ENCODE measurements at places on chromosomes 11 and 22.

GRCh38 chr22:42856179-42856864 is 751 bp downstream of the ARFGAP3 start:
- H3K27me3 ChIP-seq: no peaks in the 10 kb centered on the region
- peaks cover 21% of the 10 kb centered on the region for H3K4me1 ChIP-seq
- H3K36me3 ChIP-seq: no peaks in the 10 kb centered on the region
- H3K4me3 ChIP-seq: peak overlapping the region; percentile 68
- DNase-seq: peak; percentile 44

GRCh38 chr11:112267188-112267591 is 6.5 kb upstream of the PLET1 start:
- no peak overlapping the region for H3K27ac ChIP-seq
- H3K4me3 ChIP-seq: no peak overlapping the region
- H3K36me3 ChIP-seq: no peaks in the 10 kb centered on the region

- DNase-seq: no peak
- H3K4me3 ChIP-seq: no peak overlapping the region
- peaks cover 38% of the 10 kb centered on the region for H3K4me1 ChIP-seq
- H3K36me3 ChIP-seq: no peaks in the 10 kb centered on the region
Observed at GRCh38 chr22:44357296-44357965, 44.7 kb upstream of the SHISAL1 start.

GRCh38 chr11:64304032-64304315 is 1.4 kb upstream of the ESRRA start:
- H3K36me3 ChIP-seq: no peaks in the 10 kb centered on the region
- peaks cover 23% of the 10 kb centered on the region for H3K4me1 ChIP-seq
- H3K27me3 ChIP-seq: no peaks in the 10 kb centered on the region
- peak overlapping the region; percentile 86 for H3K27ac ChIP-seq
- peak overlapping the region; percentile 73 for H3K4me3 ChIP-seq

DNA sequence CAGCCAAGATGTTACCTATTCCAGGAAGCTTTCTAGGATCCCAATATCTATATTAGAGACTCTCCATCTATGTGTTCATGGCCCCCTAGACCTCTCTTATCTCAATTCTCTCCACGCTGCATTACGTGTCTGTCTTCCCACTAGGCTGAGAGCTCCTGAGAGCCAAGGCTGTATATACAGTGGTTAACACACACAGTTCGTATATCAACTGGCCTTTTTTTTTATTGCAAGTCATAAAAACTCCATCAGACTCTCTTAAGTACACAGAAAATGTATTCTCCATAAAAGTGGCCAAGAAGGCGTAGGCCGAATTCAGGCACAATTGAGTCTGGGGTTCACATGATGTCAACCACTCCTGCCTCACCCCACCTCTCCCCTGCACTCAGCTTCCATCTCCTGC is 115.9 kb downstream of the TRIM29 start:
- no peaks in the 10 kb centered on the region for H3K36me3 ChIP-seq
- no peak overlapping the region for H3K27ac ChIP-seq
- H3K4me3 ChIP-seq: no peak overlapping the region
- no peak for DNase-seq
- no peaks in the 10 kb centered on the region for H3K4me1 ChIP-seq
